ENCODE measurements at places on chromosomes 5 and 9.
A peak's percentile ranks its signal among the peaks of the same experiment; 100 is the strongest.

- no peak for DNase-seq
Observed at GRCh38 chr9:105331755-105332154, 87.3 kb downstream of the SLC44A1 start.

- DNase-seq, result peak; percentile 82
Observed at GRCh38 chr9:127955294-127956015, 17.8 kb upstream of the DPM2 start.

DNA sequence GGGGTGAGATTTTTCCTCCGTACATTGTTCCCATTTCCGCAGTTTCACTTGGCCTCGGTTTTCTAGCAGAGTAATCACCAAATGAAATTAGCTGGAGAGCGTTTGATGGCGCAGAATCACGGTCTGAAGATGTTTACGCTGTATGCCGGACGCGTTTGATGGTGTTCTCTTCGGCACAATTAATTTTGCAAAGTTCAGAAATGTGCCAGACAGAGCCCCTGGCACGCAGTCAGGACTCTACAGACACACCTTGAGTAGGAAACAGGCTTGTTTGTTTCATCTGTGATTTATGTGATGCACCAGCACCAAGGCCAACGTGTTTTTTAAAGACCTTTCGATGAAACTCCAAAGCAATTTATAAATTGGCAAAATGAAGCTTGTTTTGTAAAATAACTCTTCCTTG, 863 bp upstream of the LIFR start:
- no peak for DNase-seq

- DNase-seq, result peak; percentile 19
Observed at GRCh38 chr5:61625681-61626621, 293.9 kb downstream of the ZSWIM6 start.

GRCh38 chr5:180785794-180786221, 16.8 kb downstream of the MGAT1 start:
- DNase-seq, result no peak

- DNase-seq, result peak; percentile 35
Observed at GRCh38 chr5:170296935-170297588, 515 bp downstream of the LCP2 start.

Measured in CD4-positive, alpha-beta T cell treated with Interleukin-10 for 1 hour (primary cell).